ENCODE measurements at places on chromosomes 2 and 18.

- no peak for DNase-seq
Observed at GRCh38 chr18:44502790-44503189, 177.9 kb upstream of the SETBP1 start.

DNA sequence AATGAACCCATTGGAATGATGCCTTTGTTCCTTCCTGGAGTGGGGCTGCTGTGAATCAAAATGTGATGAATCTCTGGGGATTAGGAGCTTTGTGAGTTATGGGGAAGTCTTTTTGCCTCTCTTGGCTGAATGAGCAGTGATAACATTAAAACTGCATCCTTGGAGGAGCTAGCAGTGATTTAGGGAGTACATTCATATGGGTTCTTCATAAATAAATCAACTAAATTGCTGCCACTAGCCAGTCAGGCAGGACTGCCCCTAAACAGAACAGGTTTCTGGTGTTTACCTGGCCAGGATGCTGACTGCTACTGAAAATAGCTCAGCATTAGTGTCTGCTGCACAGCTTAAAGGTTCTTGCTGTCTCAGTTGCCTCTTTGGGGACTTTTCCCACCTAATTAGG is 244.5 kb upstream of the MEX3C start:
- DNase-seq, result no peak

GRCh38 chr2:154368153-154368552 is 330.3 kb upstream of the KCNJ3 start:
- DNase-seq, result no peak

- no peak for DNase-seq
Observed at GRCh38 chr2:140998017-140998416, 1132.8 kb downstream of the LRP1B start.

DNA sequence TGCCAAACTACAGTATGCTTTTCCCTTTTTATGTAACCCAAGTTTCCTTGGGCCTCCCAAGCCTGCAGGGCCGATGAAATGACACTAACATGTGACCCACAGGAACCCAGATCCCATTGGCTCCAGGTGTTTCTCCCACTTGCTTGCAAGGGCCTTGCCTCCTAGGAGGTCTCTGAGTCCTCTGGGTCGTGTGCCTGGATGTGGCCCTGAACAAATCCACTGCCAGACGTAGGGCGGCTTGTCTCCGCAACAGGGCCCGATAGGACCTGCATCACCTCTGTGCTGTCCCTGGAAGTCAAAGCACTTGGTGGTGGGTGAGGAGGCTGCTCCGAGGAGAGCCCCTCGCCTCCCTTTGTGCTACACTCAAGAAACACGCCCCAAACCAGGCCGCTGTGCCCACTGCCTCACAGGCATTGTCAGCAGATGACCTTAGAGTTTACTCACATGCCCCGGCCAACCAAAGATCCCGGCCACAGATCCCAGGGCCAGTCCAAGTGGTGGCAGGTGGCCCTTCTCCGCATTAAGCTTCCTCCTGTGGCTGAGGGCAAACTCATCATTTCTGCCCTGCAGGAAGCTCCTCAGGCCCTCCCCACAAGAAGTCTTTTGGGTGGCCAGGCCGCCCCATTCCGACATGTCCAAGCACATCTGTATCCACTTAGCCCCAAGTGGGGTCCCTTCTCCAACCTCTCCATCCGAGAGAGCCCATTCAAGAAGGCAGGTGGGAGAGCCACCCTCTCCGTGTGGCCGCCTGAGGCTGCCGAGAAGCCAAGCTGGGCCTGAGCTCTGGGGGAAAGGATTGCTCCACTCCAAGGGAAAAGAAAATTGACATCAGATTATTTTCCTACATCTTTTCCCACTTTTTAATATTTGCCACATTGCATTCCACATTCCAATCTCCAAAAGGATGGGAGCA is 76.7 kb downstream of the GFPT1 start:
- no peak for DNase-seq

- DNase-seq, result no peak
Observed at GRCh38 chr2:42794271-42795046, 2.1 kb upstream of the HAAO start.

DNA sequence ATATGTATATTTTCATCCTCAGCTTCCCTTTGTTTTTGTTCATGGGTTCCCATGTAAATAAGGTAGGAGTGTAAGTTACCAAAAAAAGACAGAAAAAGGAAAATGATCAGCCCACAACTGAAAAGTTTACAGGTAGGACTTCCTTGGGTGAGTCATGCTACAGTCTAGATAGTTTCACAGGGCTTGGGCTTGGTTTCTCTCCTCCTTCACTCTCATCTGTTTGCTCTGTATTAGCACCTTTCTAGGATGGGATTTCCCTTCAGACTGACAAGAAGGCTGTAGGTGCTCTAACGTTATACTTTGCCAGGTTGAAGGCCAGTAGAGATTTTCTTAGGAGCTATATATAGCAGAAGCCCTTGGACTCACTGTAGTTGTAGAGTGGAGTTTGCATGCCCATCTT is 57.9 kb downstream of the FAM171B start:
- no peak for DNase-seq

- DNase-seq, result no peak
Observed at GRCh38 chr2:196286821-196287220, 115.4 kb upstream of the STK17B start.

GRCh38 chr2:29382486-29382885 is 267.3 kb downstream of the CLIP4 start:
- DNase-seq, result no peak

DNA sequence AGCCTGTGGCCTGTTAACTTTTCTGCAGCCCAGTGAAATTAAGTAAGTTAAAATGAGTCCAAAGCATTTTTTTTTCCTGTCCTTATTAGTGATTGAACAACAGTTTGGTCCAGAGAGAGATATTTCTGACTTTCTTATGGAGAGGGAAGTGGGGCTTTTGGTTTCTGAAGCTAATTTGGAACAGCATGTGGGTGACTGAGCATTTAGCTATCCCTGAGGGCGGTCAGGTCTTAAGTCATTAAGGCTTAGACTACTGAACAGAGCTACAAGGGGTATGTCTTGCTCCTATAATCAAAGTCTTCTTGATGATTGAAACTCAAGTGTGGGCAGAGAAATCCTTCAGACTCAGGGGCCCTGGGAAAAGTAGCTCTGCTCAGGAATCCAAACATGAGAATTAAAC is 14.0 kb downstream of the ARHGAP25 start:
- DNase-seq, result no peak

GRCh38 chr2:42568401-42569115 is at the start of gene MTA3:
TSS of gene MTA3 (plus strand) at chr2:42568632. CDS start at chr2:42568746, 114 bp downstream.
- no peak for DNase-seq

DNA sequence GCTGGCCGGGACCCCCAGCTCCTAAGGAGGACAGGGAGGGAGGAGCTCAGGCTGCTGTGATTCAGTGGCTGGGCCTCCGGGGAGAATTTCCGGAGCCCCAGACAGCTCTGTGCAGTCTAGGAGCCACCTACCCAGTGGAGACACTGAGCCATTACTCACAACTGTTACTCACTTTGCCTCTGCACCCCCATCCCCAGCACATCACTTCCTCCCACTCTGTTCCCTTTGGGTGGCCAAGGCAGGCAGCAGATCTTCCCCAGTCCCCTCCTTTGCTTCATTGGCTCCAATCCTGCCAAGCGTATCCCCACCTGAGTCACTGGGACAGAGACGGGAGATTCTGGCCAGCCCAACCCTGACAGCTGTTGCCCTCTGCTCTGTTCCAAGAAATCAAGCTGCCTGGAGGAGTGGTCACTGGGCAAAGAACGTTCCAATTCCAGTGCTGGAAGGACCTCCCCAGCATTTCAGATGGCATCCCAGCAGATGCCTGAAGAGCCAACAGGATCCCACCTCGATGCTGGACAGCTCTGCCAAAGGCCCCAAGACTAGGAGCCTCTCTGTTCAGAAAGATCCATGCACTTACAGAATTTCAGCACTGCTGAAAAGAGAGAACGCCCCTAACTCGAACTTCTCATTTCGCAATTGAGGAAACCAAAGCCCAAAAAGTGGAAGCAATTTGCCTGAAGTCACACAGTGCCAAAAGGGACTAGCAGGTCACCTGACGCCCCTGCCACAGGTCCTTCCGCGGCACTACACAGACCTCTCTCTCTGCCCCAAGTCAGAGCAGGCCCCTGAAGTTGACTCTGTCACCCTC is 68.3 kb downstream of the TNS1 start:
- DNase-seq, result peak; percentile 48
